Activated CD8-positive, alpha-beta T cell treated with anti-CD3 and anti-CD28 coated beads, Interleukin-2, amount 10 ng/mL, durations not matched to agents 7 days and 5 days (primary cell): ENCODE measurements at places on chromosomes 12 and 14.

DNA sequence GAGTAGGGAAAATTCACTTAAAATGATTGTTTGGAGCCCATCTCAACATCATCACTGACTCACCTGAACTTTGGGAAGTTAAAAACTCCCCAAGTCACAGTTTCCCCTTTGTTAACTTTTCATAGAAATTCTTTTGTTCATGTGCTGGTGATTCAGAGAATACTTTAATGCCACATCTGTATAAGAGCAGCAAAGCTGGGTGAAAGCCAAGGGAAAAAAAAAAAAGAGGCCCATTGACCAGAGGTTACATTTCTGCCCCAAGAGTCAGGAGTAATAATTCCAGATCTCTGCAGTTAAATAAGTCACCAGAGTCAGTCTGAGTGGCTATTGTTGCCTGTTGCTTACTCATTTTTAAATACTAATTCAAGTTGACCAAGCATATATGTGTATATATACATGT is 136.4 kb upstream of the LGR5 start:
- DNase-seq = no peak

DNA sequence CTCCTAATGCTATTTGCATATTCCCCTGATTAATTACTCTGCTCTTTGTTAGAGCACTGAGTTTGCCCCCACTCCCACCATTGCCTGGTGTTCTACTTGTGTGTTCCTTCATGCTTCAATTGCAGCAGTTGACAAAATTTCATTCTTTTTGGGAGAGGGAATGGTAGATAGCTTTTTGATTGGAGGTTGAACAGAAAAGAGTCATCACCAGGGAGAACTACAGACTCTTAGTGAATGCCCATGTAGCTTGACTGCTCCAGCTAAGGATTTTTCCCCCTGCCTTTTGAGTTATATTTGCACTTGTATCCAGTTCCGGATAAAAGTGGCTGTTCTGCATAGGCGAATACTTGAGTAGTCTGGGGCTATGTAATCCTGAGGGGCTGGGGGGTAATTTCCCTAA is 183.9 kb downstream of the ETNK1 start:
- no peak for DNase-seq

- DNase-seq = no peak
Measured at GRCh38 chr12:95674631-95675030, 115.9 kb downstream of the NTN4 start.

DNA sequence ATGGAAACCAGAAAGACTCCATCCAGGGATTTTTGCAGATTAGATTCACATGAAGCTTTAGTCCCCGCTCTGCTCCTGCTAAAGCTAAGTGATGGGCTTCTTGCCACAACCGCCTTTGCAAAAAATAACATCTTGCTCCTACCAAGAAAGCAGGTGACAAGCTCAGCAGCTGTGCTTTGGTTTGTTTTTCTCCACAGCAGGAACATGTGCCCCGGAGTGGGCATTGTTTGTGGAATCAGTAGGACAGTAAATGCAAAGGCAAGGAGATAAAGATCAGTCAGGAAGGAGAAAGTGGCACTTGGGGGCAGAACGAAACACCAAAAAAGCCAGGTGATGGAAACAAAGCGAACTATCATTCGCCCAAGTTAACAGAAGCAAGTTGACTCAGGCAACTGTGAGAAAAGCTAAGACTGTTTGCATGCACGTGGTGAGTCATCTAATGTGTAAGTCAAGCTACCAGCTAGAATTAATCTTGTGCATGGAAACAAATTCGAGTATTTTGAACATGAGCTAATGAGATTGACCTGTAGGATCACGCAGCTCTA is 165.5 kb upstream of the PLXNC1 start:
- peak; percentile 30 for DNase-seq

- DNase-seq = no peak
Measured at GRCh38 chr14:54172562-54172961, 215.9 kb upstream of the BMP4 start.

- DNase-seq = no peak
Measured at GRCh38 chr12:92199819-92200576, 54.4 kb upstream of the BTG1 start.

- DNase-seq = no peak
Measured at GRCh38 chr12:93104535-93104934, 175.4 kb upstream of the EEA1 start.

DNA sequence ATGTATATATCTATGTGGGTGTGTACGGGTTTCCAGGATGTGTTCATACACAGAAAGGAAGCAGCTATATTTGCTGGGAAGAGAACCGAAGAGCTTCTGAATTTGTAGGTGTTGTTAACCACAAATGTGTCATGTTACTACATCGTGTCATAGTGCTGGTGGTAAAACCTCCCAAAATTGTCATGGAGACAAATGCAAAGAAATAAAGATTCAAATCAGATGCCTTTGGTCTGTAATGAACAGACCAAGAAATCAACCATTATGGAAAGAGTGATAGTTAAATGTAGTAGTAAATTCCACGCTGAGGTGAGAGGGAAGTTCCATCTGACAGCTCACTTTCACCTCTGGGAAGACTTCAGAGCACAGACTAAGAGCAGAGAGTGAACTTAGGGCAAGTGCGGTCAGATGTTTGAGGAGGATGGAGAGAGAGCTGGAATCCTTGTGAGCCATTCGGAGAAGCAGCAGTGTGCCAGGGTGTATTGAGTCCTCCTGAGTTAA is 487.5 kb downstream of the TMEM121 start:
- DNase-seq = no peak

GRCh38 chr14:56808110-56808382 is 2.2 kb downstream of the OTX2 start:
- DNase-seq = no peak
